ENCODE measurements at places on chromosomes 11 and 22. TPM values are rescaled to one million over a fixed set of nuclear protein-coding genes. Genes with fewer than 3 reads are reported as not detected.

The LMO2 gene
- 18.9 TPM for total RNA-seq

The GAL3ST3 gene
- total RNA-seq, result not detected

The PTPN5 gene
- 0.30 TPM for total RNA-seq

The PKDREJ gene
- total RNA-seq, result not detected

The B4GALNT4 gene
- total RNA-seq, result 5.1 TPM

GRCh38 chr22:48851933-48852549, 975.6 kb downstream of the BRD1 start:
- no peak for DNase-seq

- DNase-seq, result no peak
Measured at GRCh38 chr11:108351468-108351867, 115.9 kb downstream of the C11orf65 start.

DNA sequence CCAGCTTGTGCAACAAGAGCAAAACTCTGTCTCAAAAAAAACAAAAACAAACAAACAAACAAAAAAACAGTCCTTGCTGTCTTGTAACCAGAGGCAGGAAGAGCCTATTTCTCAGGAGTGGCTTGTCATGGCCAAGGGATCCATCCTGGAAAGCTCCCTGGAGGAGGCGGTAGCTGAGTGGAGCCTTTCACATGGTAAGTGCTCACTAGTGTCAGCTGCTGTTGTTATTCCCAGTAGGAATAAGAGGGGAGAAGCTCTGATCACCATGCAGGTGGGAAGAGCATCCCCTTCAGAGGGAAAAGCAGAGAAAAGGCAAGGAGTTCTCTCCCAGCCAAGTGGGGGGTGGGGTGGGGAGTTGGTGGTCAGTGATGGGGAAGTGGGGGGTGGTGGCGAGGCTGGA, 54.6 kb upstream of the WNT7B start:
- no peak for DNase-seq
